ENCODE measurements at places on chromosomes 2 and 18.
A peak's percentile ranks its signal among the peaks of the same experiment; 100 is the strongest.

- DNase-seq: no peak
Observed at GRCh38 chr2:237228281-237228625, 142.6 kb downstream of the COPS8 start.

DNA sequence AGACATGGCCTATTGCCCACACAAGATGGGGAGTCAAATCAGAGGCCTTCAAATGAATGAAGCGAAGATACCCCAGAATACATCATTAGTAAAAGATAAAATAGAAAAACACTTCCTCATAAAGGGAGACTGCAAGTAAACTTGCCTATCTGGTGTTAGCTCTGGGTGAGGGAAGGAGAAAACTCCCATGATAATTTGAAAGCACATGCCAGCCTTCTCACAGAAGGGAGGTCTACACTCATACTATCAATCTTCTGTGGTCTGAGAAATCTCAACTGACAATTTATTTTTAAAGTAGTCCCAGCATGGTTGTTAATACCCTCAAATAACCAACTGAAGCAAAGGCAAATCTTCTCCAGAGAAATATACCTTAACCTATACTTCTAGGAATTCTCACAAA is 75.4 kb downstream of the EXOC6B start:
- no peak for DNase-seq

DNA sequence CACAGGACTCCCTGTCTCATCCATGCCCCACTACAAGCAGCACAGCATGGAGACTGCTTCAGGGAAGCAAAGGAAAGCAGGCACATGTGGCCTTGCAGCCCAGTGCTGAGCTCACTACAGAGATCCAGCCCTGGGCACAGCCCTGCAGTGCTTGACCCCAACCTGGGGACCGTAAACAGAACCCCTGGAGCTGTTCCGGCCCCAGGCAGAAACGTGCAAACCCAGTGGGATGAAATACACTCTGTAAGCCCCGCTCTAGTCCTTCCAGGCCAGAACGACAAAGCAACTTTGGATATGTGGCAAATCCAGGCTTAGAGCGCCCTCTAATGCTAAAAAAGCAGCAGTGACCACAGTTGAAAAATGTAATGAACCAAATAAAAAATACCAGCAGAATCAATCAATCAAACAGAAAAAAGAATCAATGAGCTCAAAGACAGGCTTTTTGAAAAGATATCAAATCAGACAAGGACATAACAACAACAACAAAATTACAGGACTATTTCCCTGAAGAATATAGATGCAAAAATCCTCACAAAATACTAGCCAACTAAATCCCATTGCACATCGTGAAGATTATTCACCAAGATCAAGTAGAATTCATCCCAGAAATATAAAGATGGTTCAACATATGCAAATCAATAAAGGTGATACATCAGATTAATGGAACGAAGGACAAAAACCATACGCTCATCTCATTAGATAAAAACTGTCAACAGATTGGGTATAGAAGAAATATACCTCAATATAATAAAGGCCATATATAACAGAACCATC is 45.6 kb downstream of the ZNF519 start:
- no peak for DNase-seq

- DNase-seq: no peak
Observed at GRCh38 chr2:38665854-38666555, at the start of gene GALM. GALM (plus strand) TSS chr2:38666114; CDS start chr2:38666162, 48 bp downstream.

DNA sequence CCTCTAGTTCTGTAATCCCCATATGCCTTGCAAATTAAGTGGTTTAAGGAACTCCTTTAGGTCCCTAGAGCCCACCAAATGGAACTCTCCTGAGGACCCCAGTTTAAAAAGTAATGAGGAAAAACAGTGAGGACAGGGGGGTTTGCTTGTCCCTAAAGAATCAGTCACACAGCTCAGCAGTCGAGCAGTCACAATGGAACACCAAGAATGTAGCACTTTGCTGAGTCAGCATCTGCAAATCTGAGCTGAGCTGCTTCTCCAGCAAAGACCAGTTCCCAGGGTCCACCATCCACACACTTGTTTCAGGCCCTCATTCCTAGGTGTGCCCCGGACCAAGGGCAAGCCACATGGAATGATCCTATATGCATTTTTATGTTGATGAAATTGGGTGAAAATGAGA is 46.2 kb upstream of the NEDD4L start:
- no peak for DNase-seq

- DNase-seq: no peak
Observed at GRCh38 chr2:28624793-28625701, 126.6 kb upstream of the PPP1CB start.

- no peak for DNase-seq
Observed at GRCh38 chr2:118986738-118987137, 44.7 kb downstream of the MARCO start.

DNA sequence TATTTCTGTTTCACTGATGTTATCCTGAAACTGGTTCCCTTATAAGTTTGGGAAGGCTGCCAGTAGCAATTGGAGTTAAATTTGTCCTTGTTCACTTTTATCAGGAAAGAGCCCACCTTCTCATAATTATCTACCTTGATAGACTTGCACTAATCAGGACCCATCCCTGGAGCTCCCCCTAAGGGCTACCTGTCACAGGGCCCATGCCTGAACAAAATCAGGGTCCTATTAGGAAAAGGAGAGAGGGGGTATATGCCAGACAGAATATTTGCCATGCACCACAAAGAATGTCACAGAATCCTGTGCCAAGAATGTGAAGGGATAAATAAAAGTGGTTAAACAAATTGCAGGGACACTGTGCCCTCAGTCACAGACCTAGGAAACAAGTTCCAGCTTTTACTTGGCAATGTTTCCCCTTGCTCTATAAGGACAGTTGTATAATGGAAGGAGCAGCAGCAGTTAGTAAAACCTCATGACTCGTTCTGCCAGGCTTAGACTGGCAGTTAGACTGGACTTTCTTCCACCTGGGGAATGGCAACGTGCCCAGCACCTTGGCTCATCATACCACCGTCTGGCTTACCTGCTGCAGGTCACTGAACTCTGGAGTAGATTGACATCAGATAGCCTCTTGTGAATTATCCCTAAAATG is 32.3 kb upstream of the VWC2L start:
- DNase-seq: no peak

DNA sequence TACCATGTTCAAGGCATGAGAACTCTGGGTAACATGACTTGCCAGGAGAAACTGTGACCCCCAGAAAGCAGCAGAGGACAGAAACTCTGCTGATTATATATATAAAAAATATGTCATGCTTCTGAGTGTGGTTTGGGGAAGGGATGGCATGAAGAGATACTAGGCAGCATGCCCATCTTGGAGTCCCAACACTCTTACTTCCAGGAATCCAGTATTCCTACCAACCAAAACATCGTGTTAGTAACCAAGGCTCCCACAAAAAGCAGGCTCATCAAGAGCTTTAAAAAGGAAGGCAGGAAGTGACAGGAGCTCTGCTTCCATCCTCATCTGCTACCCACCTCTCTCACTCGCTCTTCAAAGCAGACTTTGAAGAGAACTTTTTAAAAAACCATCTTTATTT is 31.6 kb upstream of the TWIST2 start:
- DNase-seq: no peak

GRCh38 chr2:105057005-105057404 is 19.1 kb downstream of the MRPS9 start:
- DNase-seq: no peak

GRCh38 chr2:174892546-174892945 is 112.6 kb downstream of the CHN1 start:
- DNase-seq: no peak

DNA sequence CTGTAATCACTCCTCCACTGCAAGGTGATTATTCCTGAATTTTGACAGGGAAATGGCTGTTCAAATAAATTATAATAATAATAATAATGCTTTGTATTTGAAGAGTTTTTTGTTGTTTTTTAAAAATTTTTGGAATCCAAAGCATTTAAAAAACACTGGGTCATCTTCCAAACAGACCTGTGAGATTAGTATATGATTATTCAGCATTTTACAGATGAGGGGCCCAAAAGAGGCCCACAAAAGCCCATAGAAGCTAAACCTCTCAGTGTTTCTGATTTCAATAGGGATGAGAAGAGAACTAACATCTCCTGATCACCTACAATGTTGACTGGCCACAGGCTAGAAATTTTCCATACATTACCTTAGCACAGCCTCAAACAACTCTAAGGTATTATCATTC is 8.0 kb upstream of the POLR2D start:
- no peak for DNase-seq

DNA sequence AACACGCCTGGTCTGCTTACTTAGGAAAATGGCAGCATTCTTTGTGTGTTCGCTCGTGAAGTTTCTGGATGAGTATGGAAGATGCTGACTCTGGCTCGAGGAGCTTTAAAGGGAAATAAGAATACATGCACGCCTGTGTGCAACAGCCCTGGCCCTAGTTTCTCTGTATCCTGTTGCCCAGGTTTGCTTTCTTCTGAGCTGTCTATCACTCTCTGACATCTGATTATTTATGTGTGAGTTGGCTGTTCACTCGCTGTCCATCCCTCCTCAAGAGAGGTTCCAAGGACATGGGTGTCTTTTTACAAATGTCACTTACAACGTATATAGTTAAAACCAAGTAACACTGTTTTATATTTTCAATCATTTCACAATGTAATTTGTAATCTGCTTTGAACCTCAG is 16.0 kb downstream of the SLC9A2 start:
- DNase-seq: no peak

DNA sequence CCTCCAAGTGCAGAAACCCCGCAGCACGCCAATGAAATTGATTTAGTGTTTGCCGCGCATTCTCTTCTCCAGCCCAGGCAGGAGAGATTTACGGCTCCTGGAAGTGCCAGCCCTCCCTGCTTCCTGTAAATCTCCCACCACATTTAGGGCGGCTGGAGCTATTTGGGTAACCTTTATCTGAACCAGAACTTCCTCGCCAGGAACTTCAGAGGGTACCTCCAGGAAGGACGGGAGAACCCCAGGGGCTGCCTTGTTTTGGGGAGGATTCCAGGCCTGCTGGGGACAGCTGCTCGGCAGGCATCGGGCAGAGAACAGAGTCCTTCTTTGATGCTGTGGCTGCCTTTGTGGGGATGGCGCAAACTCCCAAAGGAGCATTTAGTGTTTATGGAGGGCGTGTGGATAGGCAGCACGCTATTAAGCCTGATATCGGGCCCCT is 122.0 kb upstream of the MYCN start:
- DNase-seq: no peak

GRCh38 chr2:143698888-143699570 is 569.8 kb downstream of the ARHGAP15 start:
- DNase-seq: no peak

GRCh38 chr2:63888490-63889402 is 47.0 kb downstream of the UGP2 start:
- peak; percentile 21 for DNase-seq

DNA sequence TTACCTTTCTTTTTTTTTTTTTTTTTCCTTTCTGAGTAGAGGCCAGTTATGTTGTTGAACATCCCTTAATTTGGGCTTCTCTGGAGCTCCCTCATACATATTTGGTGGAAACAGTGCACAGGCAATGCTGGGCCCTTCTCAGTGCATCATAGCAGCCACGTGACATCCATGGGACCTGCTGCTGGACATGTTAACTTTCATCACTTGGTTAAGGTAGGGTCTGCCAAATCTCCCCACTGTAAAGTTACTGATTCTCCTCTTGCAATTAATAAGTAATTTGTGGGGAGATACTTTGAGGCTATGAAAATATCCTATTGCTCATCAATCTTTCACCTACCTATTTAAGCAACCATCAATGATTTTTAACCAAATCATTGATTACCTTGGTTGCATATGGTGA is 211.5 kb upstream of the LYPD1 start:
- no peak for DNase-seq

- no peak for DNase-seq
Observed at GRCh38 chr2:223469270-223470046, 132.7 kb downstream of the SCG2 start.

GRCh38 chr2:29586919-29587318 is 334.5 kb downstream of the ALK start:
- no peak for DNase-seq

DNA sequence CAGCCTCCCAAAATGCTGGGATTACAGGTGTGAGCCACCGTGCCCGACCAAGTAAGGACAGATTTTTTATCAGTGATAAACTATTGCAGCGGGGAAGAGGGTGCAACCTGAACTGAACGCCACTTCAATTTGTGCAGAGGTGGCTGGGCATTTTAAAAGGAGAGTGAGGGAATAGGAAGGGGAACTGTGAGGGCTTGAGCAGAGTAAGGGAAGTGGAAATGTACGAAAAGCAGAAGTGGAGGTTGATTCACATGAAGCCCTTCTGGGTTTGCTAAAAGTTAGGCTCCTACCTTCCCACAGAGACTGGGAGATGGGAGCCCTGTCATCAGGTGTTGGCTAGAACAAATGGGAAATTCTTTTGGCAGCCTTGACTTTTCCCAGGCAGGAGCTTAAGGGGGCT is 6.1 kb downstream of the STK11IP start:
- DNase-seq: no peak

DNA sequence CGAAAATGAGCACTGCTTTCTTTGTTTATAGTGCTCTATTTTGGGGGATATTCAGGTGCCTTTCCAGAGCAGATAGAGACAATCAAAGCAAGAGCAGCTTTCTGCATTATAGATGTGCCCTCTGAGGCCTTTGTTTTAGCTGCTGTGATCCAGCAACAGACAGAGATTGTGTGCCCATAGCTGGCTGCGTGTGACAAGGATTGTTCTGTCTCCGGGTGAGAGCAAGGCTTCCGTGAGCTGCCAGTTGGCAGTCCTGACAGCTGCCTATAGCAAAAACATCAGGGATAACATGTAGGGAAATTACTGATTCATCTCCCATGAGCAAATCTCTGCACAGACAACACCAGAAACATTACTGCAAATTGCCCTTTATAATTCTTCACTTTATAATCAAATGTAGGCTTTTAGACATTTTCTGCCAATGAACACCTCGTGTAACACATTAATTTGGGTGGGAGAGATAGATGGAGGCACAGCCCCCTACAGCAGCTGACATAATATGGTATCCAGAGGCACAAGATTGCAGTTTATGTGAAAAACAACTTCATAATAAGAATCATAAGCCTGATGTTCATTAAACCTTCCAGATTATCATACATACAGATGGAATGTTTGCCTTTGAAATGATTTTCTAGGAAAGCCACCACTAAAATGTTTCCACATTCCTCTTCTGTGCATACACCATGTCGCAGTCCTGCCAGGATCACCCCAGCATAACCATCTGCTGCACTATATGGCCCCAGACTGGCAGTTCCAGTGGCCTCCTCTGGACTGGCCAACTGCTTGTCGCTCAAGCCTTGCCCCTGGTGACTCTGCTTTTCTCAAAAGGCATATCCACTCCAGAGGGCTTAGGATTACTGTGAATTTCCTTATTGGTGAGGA is 131.2 kb downstream of the TRIB2 start:
- DNase-seq: no peak

GRCh38 chr2:158686210-158686691 is 108.9 kb upstream of the DAPL1 start:
- DNase-seq: no peak

GRCh38 chr2:121005453-121005852 is 269.8 kb downstream of the GLI2 start:
- no peak for DNase-seq

- DNase-seq: peak; percentile 56
Observed at GRCh38 chr2:74481961-74482800, 617 bp downstream of the CCDC142 start.

- DNase-seq: no peak
Observed at GRCh38 chr2:88614497-88615157, 12.6 kb downstream of the EIF2AK3 start.

- no peak for DNase-seq
Observed at GRCh38 chr2:197673606-197674005, 1.8 kb downstream of the RFTN2 start.

GRCh38 chr2:169877398-169877797 is 50.1 kb downstream of the UBR3 start:
- DNase-seq: no peak
